NCI-H2081 treated with DMSO at 0.1 percent for 48 hours (cell line): ENCODE measurements at places on chromosomes 2 and 18.

GRCh38 chr2:109238580-109238979 lies 109.6 kb downstream of the SH3RF3 start:
- DNase-seq: no peak

GRCh38 chr2:10080536-10081304 lies 509 bp upstream of the CYS1 start:
- DNase-seq: no peak

GRCh38 chr2:152418688-152419087 lies 83.7 kb downstream of the FMNL2 start:
- DNase-seq: no peak

DNA sequence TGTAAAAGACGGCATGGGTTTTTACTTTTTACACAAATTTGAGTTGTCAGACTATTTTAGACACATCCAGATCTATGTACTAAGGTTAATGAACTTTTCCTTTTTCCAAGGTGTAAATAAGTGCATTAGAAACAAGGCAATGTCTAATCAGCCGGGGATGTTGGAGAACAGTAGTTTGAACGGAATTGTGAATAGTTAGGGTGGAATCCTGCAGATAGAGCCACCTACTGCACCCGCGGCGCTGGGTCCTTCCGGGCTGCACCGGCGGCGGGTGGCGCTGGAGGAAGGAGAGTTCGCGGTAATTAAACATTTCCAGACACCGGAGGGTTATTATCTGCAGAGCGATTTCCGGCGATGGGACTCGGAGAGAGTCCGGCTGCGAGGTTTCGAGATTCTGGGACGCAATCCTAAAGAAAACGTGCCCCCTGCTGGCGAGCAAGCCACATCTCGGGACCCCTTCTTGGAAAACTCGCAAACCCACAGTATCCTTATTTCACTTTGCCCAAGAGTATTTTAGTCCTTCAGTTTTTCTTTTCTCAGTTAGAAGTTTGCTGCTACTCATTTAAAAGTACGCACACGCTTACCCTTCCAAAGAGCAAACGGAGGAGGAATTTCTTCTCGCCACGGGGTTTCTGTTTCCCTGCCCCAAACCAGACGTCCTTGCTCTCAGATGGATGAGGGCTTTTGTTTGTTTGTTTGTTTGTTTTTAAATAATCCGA lies 4.5 kb upstream of the OSR1 start:
- DNase-seq: peak; percentile 48

- DNase-seq: no peak
Observed at GRCh38 chr2:46813020-46813415, 102.6 kb downstream of the MCFD2 start.

DNA sequence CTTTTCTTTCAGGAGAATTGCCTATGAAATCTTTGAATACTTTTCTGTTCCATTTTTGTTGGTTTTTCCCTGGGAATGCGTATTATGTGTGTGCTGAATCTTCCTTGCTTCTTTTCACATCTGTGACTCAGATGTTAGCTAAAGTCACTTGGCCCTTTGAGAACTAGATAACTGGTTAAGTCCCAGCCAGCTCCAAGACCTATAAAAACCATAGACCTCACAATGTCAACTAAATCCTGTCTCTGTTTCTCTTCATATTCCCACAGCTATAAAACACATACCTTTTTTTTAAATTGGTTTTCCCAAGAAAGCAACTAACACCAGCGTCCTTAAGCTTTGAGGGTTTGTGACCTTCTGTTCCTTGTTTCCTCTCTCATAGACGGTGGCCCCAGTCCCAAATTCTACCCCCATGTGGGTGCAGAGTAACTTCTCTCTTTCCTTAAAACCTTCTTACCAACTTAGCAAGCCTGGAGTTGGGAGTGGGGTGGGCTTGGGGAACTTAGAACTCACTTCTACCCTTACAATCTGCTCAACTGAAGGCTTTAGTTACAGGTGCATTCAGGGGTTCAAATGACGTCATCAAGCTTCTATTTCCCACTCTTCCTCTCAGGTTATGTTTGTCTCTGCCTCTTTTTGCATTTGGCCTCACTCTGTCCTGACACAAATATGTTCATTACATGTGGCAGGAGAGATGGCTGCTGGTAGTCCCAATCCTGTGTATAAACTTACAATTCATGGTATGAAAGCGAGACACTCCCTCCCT lies 58.1 kb upstream of the TGIF1 start:
- DNase-seq: no peak

DNA sequence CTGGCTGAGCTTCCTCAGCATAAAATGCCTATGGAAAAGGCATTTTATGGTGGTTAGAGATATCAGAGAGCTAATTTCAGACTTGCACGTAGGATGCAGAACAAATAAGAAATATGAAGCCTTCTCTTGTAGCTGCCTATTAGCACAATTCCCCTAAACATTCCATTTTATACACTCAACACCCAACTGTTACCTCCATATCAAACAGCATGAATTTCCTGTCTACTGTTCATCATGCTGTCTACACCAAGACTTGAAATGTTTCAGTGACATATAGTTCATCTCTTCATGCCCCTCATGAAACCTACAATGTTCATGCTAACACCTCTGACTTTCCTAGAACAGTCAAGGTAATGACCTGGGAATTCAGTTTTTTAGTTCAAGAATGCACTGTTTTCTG lies 249.9 kb downstream of the PIEZO2 start:
- DNase-seq: no peak

GRCh38 chr2:217930761-217931563 lies 71.8 kb downstream of the TNS1 start:
- DNase-seq: no peak

GRCh38 chr2:143530758-143531157 lies 401.5 kb downstream of the ARHGAP15 start:
- DNase-seq: no peak

GRCh38 chr2:43524177-43524965 lies 71.5 kb downstream of the THADA start:
- DNase-seq: no peak

- no peak for DNase-seq
Observed at GRCh38 chr2:118449401-118449800, 361.1 kb downstream of the INSIG2 start.

GRCh38 chr2:195486520-195486919 lies 170.5 kb upstream of the SLC39A10 start:
- no peak for DNase-seq

DNA sequence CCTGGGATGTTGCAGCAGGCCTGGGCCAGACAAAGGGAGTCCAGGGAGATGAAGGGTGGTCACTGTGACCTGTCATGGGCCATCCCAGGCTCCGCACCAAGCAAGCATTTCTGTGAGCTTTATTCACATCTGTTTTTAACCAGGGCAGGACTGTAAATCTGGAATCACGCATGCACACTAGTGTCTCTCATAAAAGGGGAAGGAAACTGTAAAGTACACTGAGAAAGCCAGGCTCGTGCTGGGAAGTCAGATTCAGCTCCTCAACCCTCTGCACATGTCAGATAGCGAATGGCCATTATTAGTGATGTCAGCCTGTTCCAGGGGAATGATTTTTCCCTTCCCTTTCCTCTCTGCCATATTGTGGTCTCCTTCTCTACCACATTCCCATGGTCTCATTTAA lies 818.6 kb upstream of the RAB6C start:
- no peak for DNase-seq
